ENCODE measurements at places on chromosomes 12 and 14.

DNA sequence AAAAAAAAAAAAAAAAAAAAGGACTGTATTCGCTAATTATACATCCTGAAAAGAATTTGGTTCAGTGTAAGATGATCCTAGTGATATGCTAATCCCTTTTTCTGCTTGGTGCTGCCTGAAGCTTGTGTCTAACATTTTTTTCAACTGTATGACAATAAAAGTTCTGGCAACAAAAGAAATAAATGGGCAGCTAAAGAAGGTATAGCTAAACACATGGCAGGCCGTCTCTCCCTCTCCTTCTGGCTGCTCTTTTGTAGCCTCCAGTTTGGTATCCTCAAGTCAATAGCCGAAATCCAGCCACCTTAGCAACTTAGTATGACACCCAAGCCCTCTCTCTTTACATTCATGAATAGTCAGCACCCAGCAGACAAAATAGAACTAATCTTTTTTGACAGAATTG, 198.3 kb upstream of the OTX2 start:
- DNase-seq, result no peak

DNA sequence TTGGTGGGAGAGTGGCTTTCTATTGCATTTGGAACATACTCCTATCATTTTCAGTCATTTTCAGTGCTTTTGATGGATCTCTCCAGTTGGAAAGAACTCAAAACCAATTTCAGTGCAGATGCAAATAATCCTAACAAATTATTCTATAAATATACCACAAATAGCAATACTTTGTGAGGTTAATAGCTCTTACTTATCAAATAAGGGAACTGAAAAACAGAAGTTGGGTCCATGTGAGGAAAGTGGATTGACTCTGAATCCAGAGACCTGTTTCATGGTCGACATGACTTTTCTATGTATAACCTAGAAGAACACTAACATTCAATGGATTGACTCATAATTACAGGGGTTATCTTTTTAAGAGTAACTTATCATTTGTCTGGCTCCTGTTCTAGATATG, 248.6 kb downstream of the EGLN3 start:
- DNase-seq, result no peak

- no peak for DNase-seq
These were observed 21.8 kb upstream of the KRT8 start for GRCh38 chr12:52926596-52927234.

GRCh38 chr12:114013575-114014345, 47.6 kb upstream of the RBM19 start:
- no peak for DNase-seq

DNA sequence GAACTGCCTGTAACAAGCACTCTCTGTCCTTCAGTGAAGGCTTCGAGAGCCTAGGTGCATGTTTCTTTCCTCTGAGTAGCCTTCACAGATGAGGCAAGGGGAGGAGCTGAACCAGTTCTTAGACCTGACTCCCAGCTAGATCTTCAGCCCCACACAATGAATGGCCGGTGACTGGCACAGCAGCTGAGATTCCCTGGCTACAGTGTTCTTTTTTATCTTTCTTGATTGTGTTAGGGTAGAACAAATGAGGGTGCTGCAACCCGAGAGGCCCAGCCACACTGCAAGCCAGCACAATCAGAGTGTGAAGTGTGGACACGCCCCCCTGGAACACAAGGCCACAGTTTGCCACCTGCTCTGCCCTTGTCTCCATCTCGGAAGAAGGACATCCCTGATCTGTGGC, 19.1 kb upstream of the COL2A1 start:
- no peak for DNase-seq

DNA sequence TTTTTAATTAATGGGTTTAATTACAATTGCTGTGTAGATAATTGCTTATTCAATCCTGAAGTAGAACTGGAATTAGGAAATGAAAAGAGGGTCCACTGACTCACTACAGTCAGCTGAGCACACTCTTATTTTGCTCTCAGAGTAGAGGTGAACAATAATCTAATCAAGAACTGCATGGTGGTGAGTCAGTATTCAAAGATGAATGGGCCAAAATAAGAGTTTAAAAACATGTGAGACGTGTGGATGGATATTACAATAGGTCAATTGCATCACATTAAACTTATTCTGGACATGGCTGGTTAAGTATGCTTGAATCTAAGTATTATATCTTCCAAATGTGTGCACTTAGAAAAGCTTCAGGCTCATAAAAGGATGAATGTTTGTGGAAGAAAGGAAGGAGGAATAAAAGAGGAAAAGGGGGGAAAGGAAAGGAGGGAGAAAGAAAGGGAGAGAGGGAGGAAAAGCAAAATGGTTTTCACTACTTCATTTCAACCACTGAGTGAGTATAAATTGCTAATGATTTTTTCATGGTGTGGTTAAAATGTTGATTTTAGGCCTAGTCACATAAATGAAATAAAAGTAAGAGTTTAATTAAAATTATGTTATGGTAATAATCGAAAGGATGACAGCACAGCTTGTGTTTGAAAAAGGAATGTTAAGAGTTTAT, 27.0 kb upstream of the EEA1 start:
- DNase-seq, result no peak

GRCh38 chr12:31226639-31227038, 99.3 kb downstream of the SINHCAF start:
- no peak for DNase-seq
